Stimulated activated naive CD4-positive, alpha-beta T cell treated with Interleukin-2 at 50 U/mL for 16 hours (primary cell): ENCODE measurements at places on chromosomes 13 and 19.
A peak's percentile ranks its signal among the peaks of the same experiment; 100 is the strongest.

GRCh38 chr19:14315433-14315832, 65.8 kb upstream of the ADGRE5 start:
- DNase-seq, result no peak

DNA sequence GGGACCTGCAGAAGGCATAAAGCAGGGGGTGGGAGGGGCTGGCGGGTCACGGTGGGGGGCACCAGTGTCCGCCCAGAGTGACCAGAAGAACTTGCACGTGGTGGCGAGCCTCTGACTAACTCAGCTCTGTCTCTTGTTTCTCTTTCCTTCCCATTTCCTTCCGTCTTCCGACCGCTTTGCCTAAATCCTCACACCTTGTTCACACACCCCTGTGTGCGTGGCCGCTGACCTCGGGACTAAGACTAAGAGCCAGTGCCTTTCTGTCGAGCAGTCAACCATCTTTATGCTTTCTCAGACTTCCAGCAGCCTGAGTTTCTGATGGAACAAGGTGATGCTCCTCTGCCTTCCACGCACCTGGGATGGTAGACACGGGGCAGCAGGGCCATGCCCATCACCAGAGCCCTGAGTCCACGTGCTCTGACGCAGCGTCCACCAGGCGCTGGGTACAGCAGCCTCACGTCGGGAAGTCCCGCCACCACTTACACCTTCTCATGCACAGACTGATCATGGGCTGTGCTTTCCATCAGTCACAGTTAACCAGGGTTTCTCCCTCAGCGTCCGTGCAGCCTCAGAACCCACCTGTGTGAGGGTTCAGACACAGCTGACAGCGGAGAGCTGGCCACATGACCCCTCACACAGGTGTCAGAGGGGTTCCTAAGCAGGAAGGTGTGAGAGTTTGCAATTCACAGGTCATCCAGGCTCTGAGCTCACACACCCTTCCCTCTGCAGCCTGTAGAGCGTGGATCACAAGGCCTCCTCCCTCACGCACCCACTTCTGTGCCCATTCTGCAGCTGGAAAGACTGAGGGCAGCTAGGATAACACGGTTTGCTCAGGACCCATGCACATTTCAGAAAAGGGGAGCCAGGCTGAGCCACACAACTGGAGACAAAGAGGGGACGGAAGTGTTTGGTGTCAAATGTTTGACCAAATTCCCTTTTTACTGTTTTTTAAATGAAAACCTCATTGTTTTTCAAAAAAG, 90.7 kb upstream of the MCF2L start:
- no peak for DNase-seq

- DNase-seq, result no peak
Measured at GRCh38 chr13:38804536-38804935, 117.7 kb downstream of the FREM2 start.

DNA sequence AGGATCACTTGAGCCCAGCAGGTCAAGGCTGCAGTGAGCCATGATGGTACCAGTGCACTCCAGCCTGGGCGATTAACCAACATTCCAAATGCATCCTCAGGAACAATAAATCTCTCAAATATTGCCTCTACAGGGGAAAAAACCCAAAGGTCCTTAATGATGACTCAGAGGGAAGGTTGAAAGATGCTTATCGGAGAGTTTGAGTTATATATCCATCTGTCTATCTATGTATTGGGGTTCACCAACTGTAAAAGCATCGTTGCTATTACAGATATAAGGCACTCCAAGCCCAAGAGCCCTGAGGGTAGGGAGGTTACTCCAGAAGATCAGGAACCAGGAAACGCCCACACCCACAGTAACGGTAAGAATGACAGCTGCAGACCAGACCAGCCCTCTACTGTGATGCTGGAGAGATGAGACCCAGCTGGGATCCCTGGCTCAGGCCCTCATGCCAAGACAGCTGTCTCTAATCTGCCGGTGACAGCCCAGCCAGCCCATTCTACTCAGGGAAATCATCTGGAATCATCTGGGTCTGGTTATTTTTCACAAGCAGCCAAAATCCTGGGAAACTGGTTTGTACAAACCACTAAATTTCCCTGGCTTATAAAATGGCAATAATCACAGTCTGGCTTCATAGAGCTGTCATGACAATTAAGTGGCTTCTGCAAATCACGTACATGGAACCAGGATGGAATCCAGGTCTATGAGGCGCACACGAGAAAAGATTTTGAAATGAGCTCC, 23.8 kb downstream of the TEX101 start:
- peak; percentile 5 for DNase-seq

DNA sequence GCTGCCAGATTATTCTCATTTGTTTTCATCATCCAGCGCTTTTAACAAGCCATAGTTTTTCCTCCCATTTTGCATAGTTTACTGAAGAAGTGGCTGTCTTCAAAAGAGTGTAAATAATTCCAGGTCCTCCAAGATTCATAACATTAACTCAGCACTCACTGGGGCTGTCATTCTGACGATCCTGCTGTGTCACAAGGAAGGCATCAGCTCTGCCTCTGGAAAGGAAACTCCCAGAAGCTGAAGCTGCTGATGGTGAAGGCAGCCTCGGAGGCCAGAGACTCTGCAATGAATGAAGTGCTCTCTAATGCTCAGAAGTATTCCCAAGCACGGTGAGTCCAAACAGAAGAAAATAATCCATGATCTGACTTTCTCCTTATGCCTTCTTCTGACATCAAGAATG, 60.0 kb downstream of the FLT1 start:
- no peak for DNase-seq

- DNase-seq, result no peak
Measured at GRCh38 chr13:37026771-37027170, 26.2 kb downstream of the EXOSC8 start.

- DNase-seq, result no peak
Measured at GRCh38 chr13:37225414-37226070, 120.1 kb upstream of the CSNK1A1L start.

DNA sequence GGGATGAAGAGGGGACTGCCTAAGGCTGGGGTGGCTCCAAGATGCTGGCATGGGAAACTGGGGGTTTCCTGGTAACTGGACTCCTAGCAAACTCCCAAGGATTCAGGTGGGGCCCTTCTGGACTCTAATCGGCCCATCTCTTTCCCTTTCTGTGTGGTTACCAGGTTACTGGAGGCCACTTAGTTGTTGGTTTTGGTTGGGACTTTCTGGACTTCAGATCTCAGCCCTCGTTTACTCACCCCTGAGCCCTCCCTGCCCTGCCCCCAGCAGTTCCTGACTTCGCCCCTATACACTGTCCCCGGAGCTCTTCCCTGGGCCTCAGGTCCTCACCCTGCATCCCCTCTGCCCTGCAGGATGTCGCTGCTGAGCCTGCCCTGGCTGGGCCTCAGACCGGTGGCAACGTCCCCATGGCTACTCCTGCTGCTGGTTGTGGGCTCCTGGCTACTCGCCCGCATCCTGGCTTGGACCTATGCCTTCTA, 328 bp downstream of the CYP4F12 start:
- no peak for DNase-seq

- DNase-seq, result no peak
Measured at GRCh38 chr13:80083853-80084676, 256.9 kb downstream of the SPRY2 start.

DNA sequence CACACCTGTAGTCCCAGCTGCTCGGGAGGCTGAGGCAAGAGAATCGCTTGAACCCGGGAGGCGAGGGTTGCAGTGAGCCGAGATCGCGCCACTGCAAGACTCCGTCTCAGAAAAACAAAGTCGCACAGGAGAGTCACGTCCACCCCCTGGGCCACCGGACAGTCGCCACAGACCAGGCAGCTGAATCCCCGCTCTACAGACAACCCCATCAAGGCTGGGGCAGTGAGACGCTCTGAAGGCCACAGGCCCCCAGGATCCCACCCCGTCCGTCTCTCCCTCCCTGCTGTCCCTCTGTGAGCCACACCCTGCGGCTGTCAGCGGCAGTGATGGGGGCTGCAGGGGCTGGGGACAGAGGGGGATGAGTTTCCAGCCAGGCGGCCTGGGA, 15.5 kb upstream of the PTBP1 start:
- no peak for DNase-seq
